CD8-positive, alpha-beta memory T cell (primary cell): ENCODE measurements at places on chromosomes 3 and 15. TPM values are rescaled to one million over a fixed set of nuclear protein-coding genes. Genes with fewer than 3 reads are reported as not detected.

GRCh38 chr15:69451951-69452691, 497 bp upstream of the RPLP1 start:
- H3K36me3 ChIP-seq: peaks cover 23% of the 10 kb centered on the region
- no peaks in the 10 kb centered on the region for H3K27me3 ChIP-seq
- H3K4me1 ChIP-seq: peaks cover 25% of the 10 kb centered on the region
- DNase-seq: no peak

GRCh38 chr3:131326307-131326706, 55.3 kb upstream of the NUDT16 start:
- no peak for DNase-seq
- no peaks in the 10 kb centered on the region for H3K27me3 ChIP-seq
- no peaks in the 10 kb centered on the region for H3K36me3 ChIP-seq
- H3K27ac ChIP-seq: no peak overlapping the region
- H3K4me3 ChIP-seq: no peak overlapping the region

Gene LOXL1
- total RNA-seq: 1.5 TPM

DNA sequence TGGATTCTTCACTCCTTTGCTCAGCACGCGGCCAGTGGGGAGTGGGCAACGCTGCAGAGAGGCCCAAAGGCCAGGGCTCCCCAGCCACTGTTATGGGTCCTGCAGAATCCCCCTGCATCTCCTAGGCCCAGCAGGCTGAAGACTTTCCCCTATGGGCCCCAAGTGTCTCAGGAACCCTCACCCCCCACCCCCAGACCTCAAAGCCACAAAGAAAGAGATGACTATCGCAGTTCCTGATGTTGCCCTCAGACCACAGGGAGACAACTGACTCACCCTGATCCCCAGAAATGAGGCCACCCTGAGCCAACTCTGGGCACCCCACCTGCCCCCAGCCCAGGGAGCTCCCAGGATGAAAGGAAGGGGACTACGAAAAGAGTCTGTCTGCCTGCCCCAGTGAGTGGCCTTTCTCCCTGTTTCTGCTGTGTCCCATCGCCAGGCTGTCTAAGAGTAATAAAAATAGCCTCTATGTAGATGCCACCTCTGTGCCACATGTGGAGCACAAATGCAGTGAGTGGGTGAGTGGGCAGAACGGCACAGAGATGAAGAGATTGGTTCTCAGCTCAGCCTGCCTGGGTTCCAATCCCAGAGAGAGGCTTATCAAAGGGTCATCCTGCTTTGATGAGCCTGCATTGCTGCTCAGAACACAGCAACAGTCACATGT, 283.0 kb downstream of the UACA start:
- H3K27ac ChIP-seq: no peak overlapping the region
- DNase-seq: peak; percentile 28
- no peaks in the 10 kb centered on the region for H3K27me3 ChIP-seq
- H3K4me1 ChIP-seq: peaks cover 36% of the 10 kb centered on the region
- no peak overlapping the region for H3K4me3 ChIP-seq

DNA sequence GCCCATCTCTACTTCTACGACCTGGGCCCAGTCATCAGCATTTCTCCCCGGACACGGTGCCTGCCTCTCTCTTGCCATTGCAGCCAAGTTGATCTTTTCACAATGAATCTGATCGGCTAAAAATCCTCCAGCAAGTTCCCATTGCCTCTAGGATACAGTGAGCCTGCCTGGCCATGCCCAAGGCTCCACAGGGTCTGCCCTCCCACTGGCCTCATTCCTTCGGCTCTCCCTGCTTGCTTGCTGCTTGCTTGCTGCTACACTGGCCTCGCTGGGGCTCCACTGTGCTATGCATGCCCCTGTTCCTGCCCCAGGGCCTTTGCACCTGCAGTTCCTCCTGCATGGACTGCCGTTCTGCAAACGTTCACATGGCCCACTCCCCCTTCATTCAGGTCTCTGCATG, 2.0 kb downstream of the ABTB1 start:
- no peak overlapping the region for H3K4me3 ChIP-seq
- no peak overlapping the region for H3K27ac ChIP-seq
- no peaks in the 10 kb centered on the region for H3K36me3 ChIP-seq
- no peak for DNase-seq
- H3K27me3 ChIP-seq: no peaks in the 10 kb centered on the region

GRCh38 chr3:169699536-169700050, 36.1 kb upstream of the MECOM start:
- no peak overlapping the region for H3K27ac ChIP-seq
- H3K4me3 ChIP-seq: no peak overlapping the region
- no peaks in the 10 kb centered on the region for H3K27me3 ChIP-seq

GRCh38 chr3:81199587-81199986, 561.9 kb downstream of the GBE1 start:
- no peaks in the 10 kb centered on the region for H3K4me1 ChIP-seq
- H3K36me3 ChIP-seq: no peaks in the 10 kb centered on the region
- no peaks in the 10 kb centered on the region for H3K27me3 ChIP-seq
- no peak overlapping the region for H3K4me3 ChIP-seq

DNA sequence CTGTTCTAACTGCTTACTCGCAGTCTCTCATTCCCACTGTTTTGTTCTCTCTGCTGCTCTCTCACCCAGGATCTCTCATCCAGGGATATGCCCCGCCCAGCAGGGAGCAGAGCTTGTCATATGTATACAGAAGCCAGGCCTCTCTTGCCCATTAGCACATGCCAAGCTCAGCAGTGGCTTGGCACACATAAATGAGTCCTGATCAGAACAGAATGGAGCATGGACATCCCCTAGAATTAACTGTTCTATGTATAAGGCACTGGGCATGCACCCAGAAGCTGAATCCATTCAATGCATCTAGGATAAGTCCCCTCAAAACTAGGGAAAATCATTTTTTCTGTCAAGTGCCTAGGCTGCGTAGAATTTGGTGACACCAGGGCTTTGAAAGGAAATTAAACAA, 61.6 kb downstream of the IGSF11 start:
- no peaks in the 10 kb centered on the region for H3K36me3 ChIP-seq
- DNase-seq: no peak
- H3K4me3 ChIP-seq: no peak overlapping the region
- no peaks in the 10 kb centered on the region for H3K4me1 ChIP-seq
- H3K27ac ChIP-seq: no peak overlapping the region

DNA sequence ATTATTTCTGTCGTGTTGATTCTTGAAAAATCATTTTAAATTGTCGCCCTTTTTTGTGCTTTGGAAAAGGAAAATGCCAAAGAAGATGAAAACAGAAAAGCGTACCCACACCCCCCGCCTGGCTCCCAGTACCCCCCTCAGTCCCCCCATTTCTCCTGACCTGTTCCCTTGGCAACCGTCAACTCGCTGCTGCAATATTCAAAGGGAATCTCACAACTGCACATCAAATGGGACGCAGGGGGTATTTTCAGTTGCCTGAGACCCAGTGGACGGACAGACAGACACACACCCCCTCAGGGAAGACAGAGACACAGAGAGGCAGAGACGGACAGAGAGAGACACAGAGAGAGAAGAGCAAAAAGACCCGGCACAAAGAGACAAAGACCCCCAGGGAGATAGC, 83.5 kb upstream of the PRR20G start:
- H3K4me3 ChIP-seq: no peak overlapping the region
- H3K36me3 ChIP-seq: no peaks in the 10 kb centered on the region
- no peak overlapping the region for H3K27ac ChIP-seq
- no peak for DNase-seq

Gene TM4SF18
- total RNA-seq: not detected
